KBM-7 (cell line): ENCODE measurements at places on chromosomes 6 and 20.

GRCh38 chr6:84403545-84403944, 176.1 kb upstream of the CEP162 start:
- no peak for DNase-seq

- no peak for DNase-seq
Observed at GRCh38 chr20:21391185-21391971, 5.9 kb downstream of the NKX2-4 start.

- no peak for DNase-seq
Observed at GRCh38 chr6:136252441-136252840, 2.3 kb upstream of the MTFR2 start.

GRCh38 chr20:17835934-17836300, 132.7 kb downstream of the SNX5 start:
- DNase-seq, result no peak

DNA sequence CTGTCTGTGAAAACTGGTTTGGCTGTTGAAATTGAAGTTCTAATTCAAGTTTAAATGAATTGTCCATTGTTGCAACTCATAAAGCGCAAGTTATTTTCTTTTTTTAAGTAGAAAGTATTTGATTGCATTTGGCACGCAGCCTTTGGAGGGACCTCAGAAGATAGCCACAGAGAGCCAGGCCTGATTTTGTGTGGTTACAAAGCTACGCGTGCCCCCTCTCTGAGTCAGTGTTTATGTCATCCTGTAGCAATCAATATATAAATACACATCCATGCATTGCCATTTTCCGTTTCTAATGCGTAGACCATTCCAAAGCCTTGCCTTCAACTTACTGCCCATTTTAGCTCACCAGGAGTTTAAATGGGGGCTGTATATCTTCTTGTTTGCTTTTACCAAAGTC, 173.2 kb downstream of the TMEM242 start:
- DNase-seq, result no peak

- no peak for DNase-seq
Observed at GRCh38 chr6:155117785-155118184, 122.7 kb downstream of the TIAM2 start.

- DNase-seq, result no peak
Observed at GRCh38 chr20:19121463-19121862, 91.0 kb upstream of the SLC24A3 start.

GRCh38 chr20:18259730-18260129, 28.6 kb upstream of the ZNF133 start:
- DNase-seq, result no peak

DNA sequence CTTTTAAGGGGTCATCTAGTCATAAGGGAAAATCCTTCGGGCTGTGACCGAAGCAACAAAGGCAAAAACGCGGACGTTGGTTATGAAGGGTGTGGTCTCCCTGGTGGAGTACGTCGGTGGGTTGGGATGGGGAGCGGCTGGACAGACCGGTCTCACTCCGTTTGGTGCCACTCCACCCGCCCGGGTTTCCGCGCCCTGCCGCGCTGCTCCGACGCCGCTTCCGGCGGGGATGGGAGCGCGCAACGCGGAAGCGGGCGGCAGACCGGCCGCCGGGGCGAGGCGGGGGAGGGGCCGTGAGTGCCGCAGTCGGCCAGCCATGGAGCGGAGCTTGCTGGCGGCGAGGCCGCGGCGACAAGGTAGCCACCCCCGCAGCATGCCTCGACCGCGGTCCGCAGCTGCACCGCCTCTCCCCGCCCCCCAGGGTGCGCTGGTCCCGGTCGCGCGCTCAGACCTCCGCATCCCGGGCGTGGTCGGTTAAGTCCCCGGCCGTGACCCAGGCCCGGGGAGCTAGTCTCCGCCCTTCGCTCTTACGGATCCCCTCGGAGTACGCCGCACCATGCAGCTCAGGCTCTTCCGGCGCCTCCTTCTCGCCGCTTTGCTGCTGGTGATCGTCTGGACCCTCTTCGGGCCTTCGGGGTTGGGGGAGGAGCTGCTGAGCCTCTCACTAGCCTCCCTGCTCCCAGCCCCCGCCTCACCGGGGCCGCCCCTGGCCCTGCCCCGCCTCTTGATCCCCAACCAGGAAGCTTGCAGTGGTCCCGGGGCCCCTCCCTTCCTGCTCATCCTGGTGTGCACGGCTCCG, at the start of gene B3GALT4:
Gene B3GALT4, plus strand, starts transcription at position 260 of the 799 bp plus-strand sequence. Its CDS starts 297 bp downstream, at position 557.
- DNase-seq, result peak; percentile 85

- no peak for DNase-seq
Observed at GRCh38 chr6:24824142-24824938, 25.6 kb upstream of the ARMH2 start.

DNA sequence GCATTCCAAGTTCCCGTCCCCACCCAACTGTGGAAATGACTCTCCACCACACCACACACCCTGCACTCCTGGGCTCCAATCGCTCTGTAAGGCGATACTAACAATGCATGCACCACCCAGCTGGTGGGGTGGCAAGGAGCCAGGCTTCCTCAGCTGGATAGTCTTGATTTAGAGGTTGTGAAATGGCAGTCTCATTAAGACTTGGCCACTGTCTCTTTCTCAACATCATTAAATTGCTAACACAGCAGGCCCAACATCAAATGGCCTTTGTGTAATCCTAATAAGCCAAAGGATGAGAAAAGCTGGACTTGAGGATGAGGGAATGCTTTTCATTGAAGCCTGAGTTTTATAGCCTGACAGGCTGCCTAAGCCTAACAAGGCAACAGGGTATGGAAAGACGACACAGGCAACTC, 223.7 kb downstream of the GMDS start:
- DNase-seq, result peak; percentile 26

- no peak for DNase-seq
Observed at GRCh38 chr20:47137231-47137870, 219.1 kb downstream of the ZMYND8 start.

DNA sequence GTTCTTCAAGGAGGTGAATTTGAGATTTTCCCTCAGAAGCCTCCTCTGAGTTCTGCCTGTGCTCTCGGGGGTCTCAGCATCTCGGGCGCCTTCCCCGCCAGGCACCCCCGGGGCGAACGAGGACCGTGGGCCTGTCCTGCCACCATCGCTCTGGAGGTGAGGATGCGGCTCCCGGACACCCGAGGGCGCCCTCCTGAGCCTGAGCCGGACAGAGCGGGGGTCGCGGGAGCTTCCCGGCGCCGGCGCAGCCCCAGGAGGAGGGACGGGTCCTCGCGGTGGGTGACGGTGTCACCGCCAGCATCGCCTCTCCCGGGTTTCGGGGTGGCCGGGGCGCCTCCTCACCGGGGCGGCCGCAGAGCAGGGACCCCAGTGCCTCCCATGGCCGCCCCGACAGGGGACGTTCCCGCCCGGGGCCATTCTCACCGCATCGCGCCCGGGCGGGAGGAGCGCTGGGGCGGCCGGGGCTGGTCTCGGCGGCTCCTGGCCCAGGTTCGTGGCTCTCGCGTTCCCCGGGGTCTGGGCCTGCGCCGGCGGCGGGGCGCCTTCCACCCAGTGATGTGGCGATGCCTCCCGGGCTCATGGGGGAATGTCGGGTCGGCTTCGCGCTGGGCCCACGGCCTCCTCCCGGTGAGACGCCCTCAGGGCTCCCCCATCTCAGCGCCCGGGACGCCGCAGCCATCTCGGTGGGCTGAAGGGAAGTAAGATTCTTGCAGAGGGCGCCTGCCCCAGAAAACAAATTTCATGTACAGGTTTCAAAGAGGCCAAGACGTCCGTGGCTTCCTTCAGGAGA, 210.5 kb downstream of the ERMARD start:
- no peak for DNase-seq

DNA sequence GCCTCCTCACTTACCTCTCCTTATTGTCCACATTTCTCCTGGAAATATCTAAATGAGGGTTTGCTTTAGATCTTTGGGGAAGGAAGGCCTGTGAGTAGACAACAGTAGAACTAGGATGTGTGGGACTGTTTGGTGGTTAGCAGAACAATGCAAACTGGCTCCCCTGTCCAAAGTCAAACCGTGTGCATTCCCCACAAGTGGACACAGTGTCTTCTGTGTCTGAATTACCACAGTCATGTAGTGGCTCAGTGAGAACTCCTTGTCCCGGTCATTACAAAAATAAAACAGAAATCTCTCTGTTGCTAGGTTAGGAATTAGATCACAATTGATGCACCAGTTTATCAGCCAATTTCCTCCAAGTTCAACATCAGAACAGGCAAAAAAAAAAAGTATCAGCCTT, 455 bp upstream of the ADGRF4 start:
- DNase-seq, result no peak

DNA sequence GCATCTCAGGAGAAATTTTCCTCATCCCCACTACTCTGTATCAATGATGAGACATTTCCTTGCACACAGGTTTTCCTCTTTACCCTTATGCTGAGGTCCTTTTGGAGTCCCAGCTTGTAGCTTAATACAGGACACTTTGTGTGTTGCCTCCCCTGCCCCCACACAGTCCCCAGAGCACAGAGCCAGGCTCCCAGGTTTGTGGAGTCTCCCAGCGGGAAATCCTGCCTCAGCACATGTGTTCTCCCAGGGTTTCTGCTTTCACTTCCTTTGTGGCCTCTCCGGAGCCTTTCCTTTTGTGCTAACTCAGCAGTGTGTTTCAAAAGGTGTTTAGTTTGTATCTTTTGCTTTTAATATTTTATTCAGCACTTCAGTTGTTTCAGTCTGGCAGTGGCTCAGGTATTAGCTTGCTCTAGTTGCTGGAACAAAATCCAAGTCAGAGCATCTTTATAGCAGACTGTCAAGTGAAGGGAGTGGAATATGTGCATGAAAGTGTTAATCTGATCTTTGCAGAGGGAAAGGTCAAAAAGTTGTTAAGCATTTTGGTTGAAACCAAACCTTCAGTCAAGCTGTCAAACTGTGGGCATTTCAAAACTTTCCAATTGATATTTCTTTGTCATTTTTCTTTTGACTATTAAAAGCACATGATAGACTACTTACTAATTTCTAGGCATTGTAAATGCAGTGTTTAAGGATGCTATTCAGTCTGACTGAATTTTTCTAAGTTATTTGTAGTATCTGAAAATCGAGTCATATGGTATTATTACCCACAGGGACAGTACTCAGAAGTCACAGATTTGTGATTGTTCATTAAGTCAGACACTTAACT, 8.6 kb downstream of the SNX9 start:
- DNase-seq, result no peak

GRCh38 chr6:141809901-141810300, 322.8 kb upstream of the GJE1 start:
- DNase-seq, result no peak

- peak; percentile 93 for DNase-seq
Observed at GRCh38 chr6:36615018-36615761, 21.0 kb downstream of the SRSF3 start.

DNA sequence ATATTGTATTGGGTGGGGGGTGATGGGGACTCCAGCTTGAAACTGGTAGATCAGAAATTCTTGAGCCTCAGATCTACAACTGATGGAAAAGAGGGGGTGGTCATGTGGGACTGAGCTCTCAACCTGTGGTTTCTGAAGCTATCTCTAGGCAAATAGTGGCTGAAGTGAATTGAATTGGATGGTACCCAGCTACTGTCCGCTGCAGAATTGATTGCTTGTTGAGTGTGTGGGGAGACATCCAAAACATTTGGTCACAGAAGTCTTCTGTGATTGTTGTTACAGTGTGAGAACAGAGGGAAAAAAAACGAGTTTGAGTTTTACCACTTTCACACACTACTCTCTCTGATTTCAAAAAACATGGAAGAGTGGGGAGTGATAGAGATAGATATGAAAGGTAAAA, 14.8 kb downstream of the CDS2 start:
- DNase-seq, result no peak

DNA sequence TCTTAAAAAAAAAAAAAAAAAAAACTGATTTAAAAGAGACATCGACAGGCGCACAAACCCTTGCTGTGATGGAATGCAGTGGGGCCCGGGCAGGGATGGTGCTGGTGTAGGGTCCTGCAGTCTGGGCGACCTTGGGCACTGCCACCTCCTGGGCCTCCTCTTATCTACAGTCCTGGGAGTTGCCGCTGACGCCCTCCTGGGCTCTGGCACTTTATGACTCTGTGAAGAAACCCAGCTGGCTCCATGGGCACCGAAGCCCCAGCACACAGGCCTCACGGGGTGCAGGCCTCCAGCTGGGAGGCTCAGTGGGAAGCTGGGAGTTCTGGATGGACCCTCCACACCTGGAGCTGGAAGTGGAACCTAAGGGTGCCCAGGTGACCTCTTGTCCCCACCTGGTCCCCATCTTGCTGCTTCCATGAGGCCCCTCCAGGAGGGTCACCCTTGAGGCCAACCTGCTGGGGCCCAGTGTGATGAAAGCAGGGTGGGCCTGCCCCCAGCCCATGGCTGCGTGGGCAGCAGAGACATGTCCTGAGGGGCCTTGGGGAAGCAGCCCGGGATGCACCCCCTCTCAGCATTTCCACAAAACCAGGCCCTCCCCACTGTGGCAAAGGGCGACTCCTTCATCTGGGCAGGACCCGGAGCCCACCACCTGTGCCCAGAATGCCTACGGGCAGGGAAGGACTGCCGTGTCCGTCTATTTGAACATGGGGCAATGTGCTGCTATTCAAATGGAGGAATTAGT, 104.9 kb downstream of the ASXL1 start:
- DNase-seq, result no peak

- no peak for DNase-seq
Observed at GRCh38 chr6:6002005-6002847, 4.5 kb downstream of the NRN1 start.

- no peak for DNase-seq
Observed at GRCh38 chr6:114558153-114558552, 215.3 kb upstream of the HS3ST5 start.

DNA sequence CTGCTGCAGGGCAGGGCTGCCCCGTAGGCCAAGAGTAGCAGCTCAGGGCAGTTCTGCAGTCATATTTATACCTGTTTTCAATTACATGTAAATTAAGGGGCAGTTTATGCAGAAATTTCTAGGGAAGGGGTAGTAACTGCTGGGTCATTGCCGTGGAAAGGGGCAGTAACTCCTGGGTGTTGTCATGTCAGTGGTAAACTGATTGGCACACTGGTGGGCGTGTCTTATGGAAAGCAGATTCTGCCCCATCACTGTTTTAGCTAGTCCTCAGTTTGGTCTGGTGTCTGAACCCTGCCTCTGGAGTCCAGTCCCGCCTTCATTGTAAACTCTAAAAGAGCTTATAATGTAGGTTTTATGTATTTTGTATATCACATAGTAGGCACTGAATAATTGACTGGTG, 22.1 kb downstream of the MAP3K4 start:
- no peak for DNase-seq

DNA sequence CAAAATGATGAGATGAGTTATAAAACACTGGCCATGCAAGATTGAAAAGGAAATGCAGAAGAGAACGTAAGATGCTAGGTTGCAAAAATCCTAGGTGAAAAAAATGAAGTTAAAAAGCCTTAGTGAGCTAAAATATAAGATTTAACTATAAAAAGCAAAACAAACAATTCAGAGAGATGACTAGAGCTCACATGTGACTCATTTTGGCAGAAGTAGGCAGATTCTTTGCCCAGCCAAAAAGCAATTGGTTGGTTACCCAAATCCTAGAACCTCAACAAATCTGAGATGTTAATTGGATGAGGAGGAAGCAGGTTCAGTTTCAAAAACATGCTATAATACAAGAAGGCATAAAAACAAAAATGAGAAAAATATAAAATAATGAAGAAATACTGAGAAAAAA, 249.1 kb downstream of the OGFRL1 start:
- DNase-seq, result no peak

GRCh38 chr6:25344827-25345226, 65.7 kb downstream of the CARMIL1 start:
- no peak for DNase-seq
